ENCODE measurements at places on chromosomes 4 and X. TPM values are rescaled to one million over a fixed set of nuclear protein-coding genes. Genes with fewer than 3 reads are reported as not detected.
A peak's percentile ranks its signal among the peaks of the same experiment; 100 is the strongest.

DNA sequence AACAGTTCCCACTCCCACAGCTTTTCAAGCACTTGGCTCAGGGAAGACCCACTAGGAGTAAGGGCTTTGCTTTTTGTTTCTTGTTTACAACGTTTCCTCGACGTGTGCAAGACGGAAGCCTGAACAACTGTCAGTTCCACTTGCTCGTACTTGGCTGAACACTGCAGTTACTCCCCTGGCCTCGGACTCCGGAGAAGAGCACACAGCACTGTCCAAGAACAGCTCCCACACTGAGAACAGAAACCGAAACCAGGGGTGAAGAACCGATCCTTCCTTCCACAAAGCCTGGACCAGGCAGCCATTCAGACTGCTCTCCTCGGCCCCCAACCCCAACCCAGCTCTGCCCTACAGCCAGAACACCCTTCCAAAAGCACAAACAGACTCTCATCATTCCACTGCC lies 25.5 kb downstream of the IRF2 start:
- no peaks in the 10 kb centered on the region for H3K36me3 ChIP-seq
- H3K27ac ChIP-seq = no peak overlapping the region
- no peak overlapping the region for H3K4me3 ChIP-seq
- no peak for DNase-seq
- no peaks in the 10 kb centered on the region for H3K27me3 ChIP-seq
- H3K4me1 ChIP-seq = no peaks in the 10 kb centered on the region

- H3K27ac ChIP-seq = peak overlapping the region; percentile 18
- no peak overlapping the region for H3K4me3 ChIP-seq
- H3K36me3 ChIP-seq = no peaks in the 10 kb centered on the region
- no peaks in the 10 kb centered on the region for H3K27me3 ChIP-seq
- H3K4me1 ChIP-seq = peaks cover 25% of the 10 kb centered on the region
Observed at GRCh38 chr4:181957088-181957487, 286.1 kb upstream of the TENM3 start.

GRCh38 chrX:34778916-34779315 lies 121.8 kb upstream of the TMEM47 start:
- H3K36me3 ChIP-seq = no peaks in the 10 kb centered on the region
- H3K27me3 ChIP-seq = no peaks in the 10 kb centered on the region
- H3K4me3 ChIP-seq = no peak overlapping the region
- H3K4me1 ChIP-seq = no peaks in the 10 kb centered on the region

GRCh38 chrX:97398030-97398551 lies 514.4 kb downstream of the RPA4 start:
- H3K4me3 ChIP-seq = no peak overlapping the region
- H3K36me3 ChIP-seq = no peaks in the 10 kb centered on the region
- H3K27ac ChIP-seq = no peak overlapping the region
- no peak for DNase-seq

- DNase-seq = peak; percentile 7
- no peak overlapping the region for H3K27ac ChIP-seq
- peaks cover 3% of the 10 kb centered on the region for H3K4me1 ChIP-seq
- no peaks in the 10 kb centered on the region for H3K36me3 ChIP-seq
- H3K27me3 ChIP-seq = no peaks in the 10 kb centered on the region
- H3K4me3 ChIP-seq = no peak overlapping the region
Observed at GRCh38 chrX:23403849-23404248, 69.2 kb downstream of the PTCHD1 start.

GRCh38 chr4:188245651-188246050 lies 106.4 kb downstream of the TRIML1 start:
- H3K4me1 ChIP-seq = no peaks in the 10 kb centered on the region
- no peak for DNase-seq
- H3K4me3 ChIP-seq = no peak overlapping the region
- no peaks in the 10 kb centered on the region for H3K27me3 ChIP-seq
- H3K36me3 ChIP-seq = no peaks in the 10 kb centered on the region

DNA sequence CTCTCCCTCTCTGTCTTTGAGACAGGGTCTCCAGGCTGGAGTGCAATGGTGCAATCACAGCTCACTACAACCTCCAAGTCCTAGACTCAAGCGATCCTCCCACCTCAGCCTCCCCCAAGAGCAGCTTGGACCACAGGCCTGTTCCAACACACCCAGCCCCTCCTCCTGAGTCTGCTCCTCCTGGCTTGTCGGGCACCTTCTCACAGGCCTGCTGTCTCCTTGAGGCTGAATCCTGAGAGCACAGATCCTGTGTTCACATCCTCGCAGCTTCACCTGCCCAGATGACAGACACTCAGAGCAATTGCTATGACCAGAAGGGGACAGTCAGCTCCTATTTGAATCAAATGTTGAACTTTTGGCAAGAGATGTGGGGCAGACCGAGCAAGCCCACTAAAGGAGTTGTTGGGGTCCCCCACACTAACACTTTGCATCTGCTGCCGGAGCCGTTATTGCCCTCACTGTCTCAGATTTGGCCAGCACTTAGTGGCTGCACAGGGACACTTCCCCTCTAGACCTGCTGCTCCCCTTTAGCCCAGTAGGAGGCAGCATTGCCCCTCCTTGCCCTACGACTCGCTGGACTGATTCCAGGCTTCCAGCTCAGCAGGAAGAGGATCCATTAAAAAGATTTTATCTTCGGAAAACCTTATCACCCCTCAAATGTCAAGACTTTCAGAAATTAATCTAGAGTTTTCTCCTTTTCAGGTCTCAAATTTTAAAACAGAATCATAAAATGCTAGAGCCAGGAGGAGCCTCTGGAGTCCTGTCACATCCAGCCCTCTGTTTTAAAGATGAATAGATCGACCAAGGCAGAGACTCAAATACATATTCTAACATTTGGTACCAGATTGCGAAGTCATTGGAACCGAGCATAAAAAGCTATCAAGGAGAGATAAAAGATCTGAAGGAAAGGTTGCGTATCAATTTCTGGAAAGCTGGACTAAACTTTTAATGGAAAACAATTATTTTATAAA lies 113.7 kb downstream of the USP46 start:
- no peak overlapping the region for H3K27ac ChIP-seq
- peak; percentile 76 for DNase-seq
- peaks cover 2% of the 10 kb centered on the region for H3K4me1 ChIP-seq
- H3K4me3 ChIP-seq = peak overlapping the region; percentile 17

DNA sequence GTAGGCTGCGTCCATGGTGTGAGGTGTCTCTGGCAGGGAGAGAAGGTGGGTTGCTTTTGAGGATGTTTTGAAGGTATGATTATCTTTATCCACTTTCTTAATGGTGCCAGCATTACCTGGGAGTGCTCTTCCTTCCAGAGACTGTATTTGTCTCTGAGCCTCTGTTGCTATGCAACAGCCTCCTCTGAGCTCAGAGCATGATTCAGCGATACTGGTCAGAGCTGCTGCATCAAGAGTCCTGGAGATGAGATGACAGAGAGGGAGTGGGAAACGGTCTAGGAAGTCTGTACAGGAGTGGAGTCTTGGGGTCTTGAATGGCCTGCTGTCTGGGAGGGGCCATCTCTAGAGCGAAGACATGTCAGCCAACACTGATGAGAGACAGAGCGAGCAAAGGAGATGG lies 104.4 kb upstream of the RAB40AL start:
- no peaks in the 10 kb centered on the region for H3K4me1 ChIP-seq
- DNase-seq = no peak
- H3K36me3 ChIP-seq = no peaks in the 10 kb centered on the region
- H3K27me3 ChIP-seq = no peaks in the 10 kb centered on the region
- no peak overlapping the region for H3K27ac ChIP-seq
- no peak overlapping the region for H3K4me3 ChIP-seq

DNA sequence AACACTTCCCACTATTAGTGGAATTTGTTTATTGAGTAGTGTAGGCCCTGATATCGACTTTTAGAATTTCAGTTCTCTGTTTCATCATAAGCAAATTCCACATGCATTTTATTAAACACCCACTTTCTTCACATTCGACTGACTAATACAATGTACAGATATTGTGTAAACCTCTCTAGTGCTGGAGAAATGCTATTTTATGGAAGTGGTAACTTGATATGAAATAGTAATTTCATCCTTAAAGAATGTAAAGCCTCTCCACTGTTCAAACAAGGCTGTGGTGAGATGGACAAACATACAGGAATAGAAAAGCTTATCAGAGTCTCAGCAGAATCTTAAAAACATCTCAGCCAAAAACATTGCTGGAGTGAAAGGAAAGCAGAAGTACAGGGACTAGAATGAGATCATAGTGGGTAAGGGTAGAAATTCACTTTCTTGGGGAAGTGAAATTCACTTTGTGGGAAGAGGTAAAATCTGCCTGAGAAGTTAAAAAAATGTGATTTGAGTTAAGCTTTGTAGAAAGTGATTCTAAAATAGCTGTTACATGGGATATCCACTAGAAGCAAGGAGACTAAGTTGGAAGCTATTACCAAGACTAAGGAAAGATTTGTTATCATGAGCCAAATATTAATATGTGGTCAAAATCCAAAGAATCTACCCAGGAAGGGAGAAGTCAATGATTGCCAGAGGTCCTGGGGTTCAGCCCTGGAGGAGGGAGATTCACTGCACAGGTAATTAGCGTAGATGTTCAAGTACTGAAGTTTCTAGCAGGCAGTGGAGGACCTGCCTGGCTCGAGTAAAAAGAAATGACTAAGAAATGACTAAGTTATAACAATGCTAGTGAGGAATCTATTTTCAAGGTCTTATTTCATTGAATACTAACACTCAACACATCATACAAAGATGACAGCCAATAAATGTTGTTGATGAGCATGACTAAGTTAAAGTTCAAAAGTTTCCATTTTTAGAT lies 398.3 kb upstream of the FAM47C start:
- H3K4me3 ChIP-seq = no peak overlapping the region
- H3K27me3 ChIP-seq = no peaks in the 10 kb centered on the region
- no peak for DNase-seq
- H3K36me3 ChIP-seq = no peaks in the 10 kb centered on the region
- H3K27ac ChIP-seq = no peak overlapping the region
- no peaks in the 10 kb centered on the region for H3K4me1 ChIP-seq

GRCh38 chr4:74755486-74755885 lies 38.8 kb downstream of the BTC start:
- no peaks in the 10 kb centered on the region for H3K36me3 ChIP-seq
- no peaks in the 10 kb centered on the region for H3K27me3 ChIP-seq
- peak; percentile 20 for DNase-seq
- peaks cover 14% of the 10 kb centered on the region for H3K4me1 ChIP-seq
- H3K27ac ChIP-seq = no peak overlapping the region
- H3K4me3 ChIP-seq = no peak overlapping the region

GRCh38 chr4:77911842-77912450 lies 49.3 kb downstream of the MRPL1 start:
- no peak overlapping the region for H3K4me3 ChIP-seq
- no peaks in the 10 kb centered on the region for H3K4me1 ChIP-seq
- H3K27ac ChIP-seq = no peak overlapping the region
- DNase-seq = no peak

GRCh38 chrX:112769034-112769433 lies 71.6 kb downstream of the AMOT start:
- H3K4me1 ChIP-seq = peaks cover 16% of the 10 kb centered on the region
- H3K27me3 ChIP-seq = no peaks in the 10 kb centered on the region
- DNase-seq = no peak
- no peaks in the 10 kb centered on the region for H3K36me3 ChIP-seq
- H3K4me3 ChIP-seq = no peak overlapping the region

- H3K36me3 ChIP-seq = no peaks in the 10 kb centered on the region
- no peak for DNase-seq
- H3K27me3 ChIP-seq = no peaks in the 10 kb centered on the region
Observed at GRCh38 chr4:3388471-3389232, 53.1 kb upstream of the HGFAC start.

- H3K27ac ChIP-seq = no peak overlapping the region
- no peak overlapping the region for H3K4me3 ChIP-seq
- DNase-seq = no peak
- no peaks in the 10 kb centered on the region for H3K4me1 ChIP-seq
- H3K36me3 ChIP-seq = no peaks in the 10 kb centered on the region
- H3K27me3 ChIP-seq = no peaks in the 10 kb centered on the region
Observed at GRCh38 chrX:11641349-11642065, 24.2 kb downstream of the ARHGAP6 start.

GRCh38 chrX:2897311-2897689 lies 31.8 kb downstream of the ARSD start:
- peaks cover 7% of the 10 kb centered on the region for H3K4me1 ChIP-seq
- DNase-seq = no peak
- no peaks in the 10 kb centered on the region for H3K36me3 ChIP-seq
- no peak overlapping the region for H3K27ac ChIP-seq
- no peaks in the 10 kb centered on the region for H3K27me3 ChIP-seq

WNK3 gene
- 4.3 TPM for total RNA-seq

CSN2 gene
- total RNA-seq = 0.13 TPM

TIGD4 gene
- 0.25 TPM for total RNA-seq

DCAF12L1 gene
- total RNA-seq = not detected

CXCL5 gene
- total RNA-seq = not detected

FATE1 gene
- not detected for total RNA-seq

IL13RA2 gene
- not detected for total RNA-seq

ABLIM2 gene
- 0.20 TPM for total RNA-seq

UGT2B10 gene
- total RNA-seq = not detected

REELD1 gene
- not detected for total RNA-seq

All from SJCRH30 (cell line).